ENCODE measurements at places on chromosomes 2 and 18. TPM values are rescaled to one million over a fixed set of nuclear protein-coding genes. Genes with fewer than 3 reads are reported as not detected.

DYNAP gene
- not detected for total RNA-seq

AP1S3 gene
- total RNA-seq = 1.5 TPM

RALBP1 gene
- total RNA-seq = 104 TPM

MSTN gene
- 0.90 TPM for total RNA-seq

GPR75 gene
- total RNA-seq = 0.98 TPM

DSEL gene
- total RNA-seq = 13.4 TPM

WDR7 gene
- 27.5 TPM for total RNA-seq

FER1L5 gene
- not detected for total RNA-seq

ACADL gene
- 167 TPM for total RNA-seq

LIMS4 gene
- 0.87 TPM for total RNA-seq

CCDC148 gene
- 0.30 TPM for total RNA-seq

NOTO gene
- not detected for total RNA-seq

FKBP7 gene
- total RNA-seq = 13.7 TPM

ITGB6 gene
- not detected for total RNA-seq

CRIM1 gene
- 179 TPM for total RNA-seq

ATP8B1 gene
- total RNA-seq = 8.0 TPM

CSRNP3 gene
- 5.5 TPM for total RNA-seq

IL1B gene
- 0.39 TPM for total RNA-seq

LOXL3 gene
- total RNA-seq = 5.0 TPM

CDKL4 gene
- total RNA-seq = not detected

POTEJ gene
- not detected for total RNA-seq

MRO gene
- total RNA-seq = 1.5 TPM

LRRTM4 gene
- total RNA-seq = 8.1 TPM

C2orf66 gene
- not detected for total RNA-seq

CRACDL gene
- 19.0 TPM for total RNA-seq

INHA gene
- total RNA-seq = 1.4 TPM

PDK1 gene
- 17.8 TPM for total RNA-seq

ZNF638 gene
- 202 TPM for total RNA-seq

IL36G gene
- not detected for total RNA-seq

DYSF gene
- 6.9 TPM for total RNA-seq

AQP12A gene
- total RNA-seq = 1.2 TPM

CYP27C1 gene
- total RNA-seq = 0.87 TPM

All from tibial nerve (tissue), 4 donors.